ENCODE measurements at places on chromosomes 13 and 19.

GRCh38 chr19:55305491-55305890, 19.6 kb downstream of the TMEM150B start:
- peak; percentile 61 for DNase-seq

- DNase-seq = no peak
Measured at GRCh38 chr19:11861301-11861700, 12.8 kb downstream of the ZNF439 start.

DNA sequence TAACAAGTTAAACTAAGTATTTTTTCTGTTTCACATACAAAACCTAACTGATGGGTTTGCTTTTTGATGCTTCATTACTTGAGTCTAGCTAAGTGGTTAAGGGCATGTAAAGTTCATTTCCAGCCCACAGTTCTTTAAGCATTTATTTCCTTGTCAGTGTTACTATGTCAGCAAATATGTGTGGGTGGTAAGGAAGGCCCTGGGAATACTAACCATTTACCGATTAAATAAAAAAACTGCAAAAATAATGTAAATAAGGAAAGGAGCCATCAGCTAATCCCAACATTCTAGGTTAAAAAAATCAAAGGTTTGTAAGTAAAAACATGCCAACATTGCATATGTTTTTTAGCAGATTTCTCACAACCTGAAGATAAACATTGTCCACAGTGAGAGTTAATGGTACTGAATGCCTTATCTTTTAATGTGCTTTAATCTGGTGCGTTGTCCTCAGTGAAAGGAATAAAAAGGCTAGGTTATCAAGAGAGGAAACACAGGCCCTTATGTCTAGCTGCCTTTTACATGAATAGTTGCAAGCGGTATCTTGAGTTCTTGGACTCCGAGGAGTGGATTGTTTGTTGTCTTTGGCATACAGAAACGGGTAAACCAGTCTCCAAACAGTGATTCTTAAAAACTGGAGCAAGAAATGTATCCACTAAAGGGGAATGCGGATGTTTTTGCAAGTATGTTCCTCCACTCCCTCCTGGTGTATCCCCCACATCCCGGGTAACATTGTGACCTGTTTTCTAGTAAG, 949.6 kb upstream of the SLC10A2 start:
- no peak for DNase-seq

- no peak for DNase-seq
Measured at GRCh38 chr19:28876609-28877123, 336.3 kb downstream of the UQCRFS1 start.

DNA sequence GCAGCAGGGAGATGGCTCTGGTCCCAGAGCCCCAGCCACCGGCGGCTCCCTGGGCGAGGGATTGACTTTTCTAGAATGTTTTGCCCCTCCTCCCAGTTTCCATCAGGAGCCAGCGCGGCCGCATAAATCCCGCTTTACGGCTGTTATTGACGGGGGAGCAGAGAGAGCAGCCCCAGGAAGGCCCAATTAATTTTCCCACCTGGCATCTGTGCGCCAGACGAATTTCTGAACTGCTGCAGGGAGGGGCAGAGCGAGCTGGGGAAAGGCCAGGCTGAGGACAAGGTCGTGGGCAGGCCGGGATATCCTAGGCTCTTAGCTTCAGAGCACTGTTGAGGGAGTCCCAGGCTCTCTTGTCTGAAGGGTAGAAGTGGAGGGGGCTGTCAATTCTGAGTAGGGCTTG, 24.7 kb downstream of the ZNRF4 start:
- no peak for DNase-seq

DNA sequence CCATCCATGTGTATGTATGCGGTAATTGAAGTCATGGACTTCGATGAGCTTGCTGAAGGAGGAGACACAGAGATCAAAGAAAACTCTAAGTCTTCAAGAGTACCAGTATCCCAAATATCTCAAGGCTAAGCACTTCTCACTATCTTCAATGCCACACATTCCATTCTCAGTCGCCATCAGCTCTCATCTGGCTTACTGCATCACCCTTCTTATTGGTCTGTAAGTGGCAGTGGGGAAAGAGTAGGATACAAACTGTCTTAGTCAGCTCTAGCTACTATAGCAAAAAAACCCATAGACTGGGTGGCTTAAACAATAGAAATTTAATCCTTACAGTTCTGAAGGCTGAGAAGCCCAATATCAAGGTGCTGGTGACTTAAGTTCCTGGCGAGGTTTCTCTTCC, 218.7 kb downstream of the POSTN start:
- no peak for DNase-seq
